Stimulated activated CD4-positive, alpha-beta T cell treated with anti-CD3 and anti-CD28 coated beads, Interleukin-1b, Interleukin-23, amount 100 ng/mL, for 1 hour (primary cell): ENCODE measurements at places on chromosomes 12 and 14.

- DNase-seq: no peak
Measured at GRCh38 chr12:109718390-109718789, 4.8 kb downstream of the FAM222A start.

DNA sequence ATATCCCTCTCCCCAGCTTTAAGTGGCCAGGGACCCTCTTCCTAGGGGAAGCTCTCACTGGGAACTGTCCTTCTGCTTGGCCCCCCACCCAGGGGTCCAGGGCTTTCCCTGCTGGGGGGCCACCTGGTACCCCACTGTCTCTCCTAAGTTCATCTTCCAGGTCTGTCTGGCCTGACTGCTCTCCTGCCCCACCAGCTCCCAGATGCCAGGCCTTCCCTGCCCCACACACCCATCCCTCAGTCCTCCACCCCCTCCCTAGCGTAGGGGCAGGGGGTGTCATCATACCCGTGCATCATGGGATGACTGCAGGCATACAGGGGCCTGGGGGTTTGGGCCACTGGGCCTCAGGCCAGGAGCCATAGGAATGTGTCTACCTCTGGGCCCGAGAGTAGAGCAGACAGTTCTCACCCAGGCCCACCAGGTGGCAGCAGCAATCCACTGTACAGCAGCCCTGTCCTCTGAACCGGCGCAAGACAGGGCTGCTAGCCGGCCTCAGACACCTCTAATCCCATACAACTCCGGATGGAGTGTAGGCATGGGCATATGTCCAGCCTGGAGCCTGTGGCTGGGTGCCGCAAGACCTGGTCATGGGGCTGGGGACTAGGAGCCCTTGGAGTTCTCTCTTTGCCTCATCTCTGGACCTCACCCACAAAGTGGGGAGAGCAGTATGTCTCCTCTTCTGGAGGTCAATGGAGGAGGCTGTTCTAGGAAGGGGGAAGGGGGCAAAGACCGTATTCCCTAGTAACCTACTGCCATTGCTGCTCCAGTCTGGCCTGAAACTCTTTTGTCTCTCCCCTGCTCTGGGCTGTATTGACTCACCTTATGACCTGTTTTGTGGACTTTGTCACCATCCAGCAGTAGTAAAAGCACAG is 10.0 kb upstream of the SMARCD1 start:
- DNase-seq: peak; percentile 74

- DNase-seq: no peak
Measured at GRCh38 chr12:43453761-43454160, 98.2 kb downstream of the ADAMTS20 start.

DNA sequence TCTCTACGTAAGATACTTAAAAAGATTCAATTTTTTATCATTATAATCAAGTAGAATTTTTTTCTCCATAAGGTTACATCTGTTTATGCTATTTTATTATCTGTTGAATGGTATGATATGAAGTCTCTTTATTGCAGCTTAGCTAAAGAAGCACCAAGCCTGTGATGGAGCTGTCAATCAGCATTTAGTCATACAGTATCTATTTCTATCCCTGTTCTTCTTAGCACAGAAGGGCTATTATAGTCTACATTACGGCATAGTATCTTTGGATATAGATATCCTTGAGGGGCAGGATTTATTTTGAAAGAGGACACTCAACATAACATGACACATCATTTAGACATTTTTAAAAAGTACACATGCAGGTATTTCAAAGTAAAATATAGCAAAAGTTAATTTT is 277.1 kb downstream of the FOXG1 start:
- no peak for DNase-seq

- no peak for DNase-seq
Measured at GRCh38 chr12:22110176-22110575, 64.2 kb downstream of the CMAS start.

DNA sequence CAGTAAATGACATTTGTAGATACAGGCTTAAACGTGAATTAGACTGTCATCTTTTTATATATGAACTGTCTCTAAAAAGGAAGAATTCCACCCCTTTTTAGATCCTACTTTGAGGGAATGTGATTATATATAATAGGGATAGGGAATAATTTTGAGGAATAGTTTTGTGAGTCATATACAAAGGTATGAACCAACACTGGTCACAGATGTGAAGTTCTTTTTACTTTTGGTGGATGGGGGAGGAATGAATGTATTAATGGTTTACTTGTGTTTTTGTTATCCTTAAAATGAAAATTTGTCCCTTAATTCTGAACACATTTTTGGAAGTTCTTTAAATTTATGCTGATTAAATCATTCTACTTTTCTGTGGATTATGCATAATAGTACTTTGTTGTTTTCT is 30.4 kb downstream of the FRS2 start:
- no peak for DNase-seq
